Cardiac ventricle fibroblast (primary cell): ENCODE measurements at places on chromosomes 11 and 22. TPM values are rescaled to one million over a fixed set of nuclear protein-coding genes. Genes with fewer than 3 reads are reported as not detected.

Gene DEUP1
- not detected in 2 replicates for total RNA-seq

Gene E2F8
- total RNA-seq, result 0.05 and 0.56 TPM in 2 replicates

Gene CFAP300
- total RNA-seq, result 9.3 and 13.4 TPM in 2 replicates

Gene CDC42EP1
- 67.3 and 73.9 TPM in 2 replicates for total RNA-seq

Gene LSP1
- total RNA-seq, result 238 and 277 TPM in 2 replicates

Gene MPPED2
- total RNA-seq, result not detected in 2 replicates

Gene FOLR2
- not detected in 2 replicates for total RNA-seq

Gene OR52I1
- total RNA-seq, result not detected in 2 replicates

Gene JHY
- 1.6 and 3.0 TPM in 2 replicates for total RNA-seq

Gene VPREB3
- total RNA-seq, result not detected in 2 replicates
